WTC11 (cell line): ENCODE measurements at places on chromosomes 13 and 19.

GRCh38 chr13:29483623-29484022 is 111.9 kb downstream of the SLC7A1 start:
- DNase-seq, result no peak

- DNase-seq, result peak; percentile 98
These were observed at the start of gene CCDC9 for GRCh38 chr19:47255879-47256692. CCDC9 (plus strand) TSS chr19:47256525; CDS start chr19:47258401, 1,876 bp downstream.

GRCh38 chr19:18002347-18002850 is 5.6 kb upstream of the ARRDC2 start:
- DNase-seq, result no peak

- no peak for DNase-seq
These were observed 19.8 kb upstream of the POU2F2 start for GRCh38 chr19:42151782-42152684.

DNA sequence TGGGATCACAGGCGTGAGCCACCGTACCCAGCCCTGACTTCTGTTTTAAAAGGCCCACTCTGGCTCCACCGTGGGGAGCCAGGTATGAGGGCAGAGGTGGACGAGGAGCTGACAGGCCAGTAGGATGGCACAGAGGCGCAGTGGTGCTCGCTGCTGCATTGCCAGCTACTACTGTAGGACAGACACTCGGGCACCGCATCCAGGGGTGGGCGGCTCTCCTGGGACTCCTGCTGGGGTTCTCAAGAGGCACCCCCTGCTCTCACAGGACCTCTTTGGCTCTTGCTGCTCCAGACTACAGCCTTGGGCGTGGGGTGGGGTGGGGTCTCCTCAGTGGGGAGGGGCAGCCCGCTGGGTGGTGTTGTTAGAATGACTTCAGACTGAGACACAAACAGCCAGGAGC is 53.4 kb downstream of the LATS2 start:
- no peak for DNase-seq

- no peak for DNase-seq
These were observed 23.7 kb downstream of the DIS3 start for GRCh38 chr13:72757792-72758535.

DNA sequence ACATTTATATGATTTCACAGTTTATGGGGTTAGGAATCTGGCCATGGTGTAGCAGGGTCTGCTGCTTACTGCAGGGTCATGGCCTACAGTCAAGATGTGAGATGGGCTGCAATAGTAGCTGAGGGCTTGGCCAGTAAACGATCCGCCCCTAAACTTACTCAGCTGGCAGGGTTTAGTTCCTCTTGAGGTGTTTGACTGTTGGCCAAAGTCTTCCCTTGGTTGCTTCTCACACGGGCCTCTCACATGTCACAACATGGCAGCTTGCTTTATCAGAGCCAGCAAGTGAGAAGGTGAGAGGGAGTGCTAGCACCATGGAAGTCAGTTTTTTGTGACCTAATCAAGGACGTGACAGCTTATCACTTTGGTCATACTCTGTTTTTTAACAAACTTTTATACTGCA is 77.1 kb downstream of the DNAJC3 start:
- no peak for DNase-seq

DNA sequence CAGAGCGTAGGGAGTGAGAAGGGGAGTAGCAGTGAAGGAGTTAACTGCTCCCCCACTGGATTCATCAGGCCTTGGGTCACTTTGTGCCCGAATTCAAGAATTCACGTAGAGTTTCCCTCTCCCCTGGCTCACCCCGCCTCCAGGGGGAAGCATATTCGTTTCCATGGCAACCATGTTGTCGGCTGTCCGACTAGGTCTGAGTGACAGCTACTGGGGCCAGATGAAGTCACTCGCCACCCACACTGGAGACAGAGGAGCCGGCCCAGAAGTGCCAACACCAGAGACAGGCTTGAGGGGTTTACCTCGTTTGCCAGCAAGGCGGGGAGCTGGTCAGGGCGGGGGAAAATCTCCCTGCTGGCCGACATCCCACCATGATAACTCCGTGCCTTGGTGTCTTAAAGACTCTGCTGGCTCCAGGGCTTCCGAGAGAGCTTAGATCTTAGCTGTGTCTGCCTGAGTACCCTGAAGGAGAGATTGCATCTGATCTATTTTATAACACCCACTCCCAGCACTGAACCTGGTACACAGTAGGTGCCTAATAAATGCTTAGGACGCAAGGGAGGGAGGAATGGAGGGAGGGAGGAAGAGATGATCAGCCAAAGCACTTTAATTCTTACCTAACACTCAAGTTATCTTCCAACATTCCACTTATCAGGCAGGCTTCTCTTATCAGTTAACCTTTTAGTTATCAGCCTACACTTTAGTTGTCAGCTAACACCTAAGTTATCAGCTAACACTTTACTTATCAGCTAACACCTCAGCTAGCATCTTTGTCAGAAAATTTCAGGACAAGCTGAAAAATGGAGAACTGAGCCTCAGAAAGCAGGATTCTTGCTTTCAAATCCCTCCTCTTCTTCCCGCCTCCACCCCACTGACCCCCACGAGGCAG is 57.2 kb upstream of the ZNRF4 start:
- DNase-seq, result peak; percentile 55

GRCh38 chr13:22748866-22749577 is 431.8 kb upstream of the SGCG start:
- DNase-seq, result no peak

GRCh38 chr19:48997972-48998371 is 4.3 kb downstream of the RUVBL2 start:
- DNase-seq, result peak; percentile 92

GRCh38 chr19:51539821-51540366 is 8.4 kb upstream of the SIGLEC6 start:
- DNase-seq, result no peak

DNA sequence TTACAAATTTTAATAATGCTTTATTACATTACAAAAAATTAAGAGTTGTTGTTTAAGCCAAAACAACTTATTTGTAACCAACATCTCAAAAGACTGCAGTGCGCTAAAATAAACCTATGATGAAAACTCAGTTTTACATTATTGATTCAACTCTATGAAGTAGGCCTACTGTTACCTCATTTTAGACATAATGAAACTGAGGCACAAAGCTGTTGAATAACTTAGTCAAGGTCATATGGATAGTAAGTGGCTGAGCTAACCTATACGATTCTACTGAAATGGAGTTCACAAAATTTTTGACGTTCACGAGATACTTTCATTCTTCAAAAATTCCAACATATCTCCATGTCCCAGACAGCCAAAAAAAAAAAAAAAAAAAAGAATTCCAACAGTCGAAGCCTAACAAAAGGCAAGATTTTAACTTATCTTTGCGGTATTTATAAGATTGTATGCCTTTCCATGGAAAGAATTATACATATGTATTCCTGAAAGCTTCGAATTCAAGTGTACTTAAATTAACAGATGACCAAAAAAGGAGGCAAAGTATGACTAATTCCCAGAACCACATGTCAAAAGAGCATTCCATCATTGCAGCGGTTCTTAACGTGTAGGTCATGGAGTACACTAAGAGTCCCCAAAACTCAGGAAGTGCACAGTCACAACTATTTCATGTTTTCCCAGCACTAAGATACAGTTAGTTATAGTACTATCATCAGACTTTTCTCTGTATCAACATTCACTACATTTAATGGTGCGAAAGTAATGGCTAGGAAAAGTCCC is 69.4 kb downstream of the PSPC1 start:
- no peak for DNase-seq

- DNase-seq, result no peak
These were observed 20.2 kb downstream of the CHAMP1 start for GRCh38 chr13:114334305-114335053.

GRCh38 chr13:22793598-22794134 is 387.1 kb upstream of the SGCG start:
- no peak for DNase-seq

GRCh38 chr13:109272595-109273325 is 513.6 kb downstream of the IRS2 start:
- no peak for DNase-seq
